Stimulated activated CD4-positive, alpha-beta T cell treated with anti-CD3 and anti-CD28 coated beads, TNF-alpha, amount 100 ng/mL, for 1 hour (primary cell): ENCODE measurements at places on chromosomes 1 and 21.

DNA sequence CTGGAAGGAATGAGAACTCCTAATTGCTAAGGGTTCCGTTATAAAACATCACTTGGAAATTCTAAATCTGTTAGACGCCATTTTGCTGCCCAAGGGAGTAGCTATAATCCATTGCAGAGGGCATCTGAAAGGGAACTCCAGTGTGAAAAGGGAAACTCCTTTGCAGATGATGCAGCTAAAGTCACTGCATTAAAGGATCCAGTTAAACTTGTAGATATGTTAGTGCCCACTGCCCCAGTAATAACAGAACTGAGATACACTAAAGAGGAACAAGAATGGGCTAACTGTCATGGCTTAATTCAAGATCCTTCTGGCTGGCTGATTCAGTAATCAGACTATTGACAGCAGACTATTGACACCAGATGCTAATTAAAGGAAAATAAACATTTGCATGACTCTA, 81.8 kb upstream of the KIAA0040 start:
- no peak for DNase-seq

- no peak for DNase-seq
Measured at GRCh38 chr21:43373362-43374227, 53.3 kb downstream of the SIK1 start.

DNA sequence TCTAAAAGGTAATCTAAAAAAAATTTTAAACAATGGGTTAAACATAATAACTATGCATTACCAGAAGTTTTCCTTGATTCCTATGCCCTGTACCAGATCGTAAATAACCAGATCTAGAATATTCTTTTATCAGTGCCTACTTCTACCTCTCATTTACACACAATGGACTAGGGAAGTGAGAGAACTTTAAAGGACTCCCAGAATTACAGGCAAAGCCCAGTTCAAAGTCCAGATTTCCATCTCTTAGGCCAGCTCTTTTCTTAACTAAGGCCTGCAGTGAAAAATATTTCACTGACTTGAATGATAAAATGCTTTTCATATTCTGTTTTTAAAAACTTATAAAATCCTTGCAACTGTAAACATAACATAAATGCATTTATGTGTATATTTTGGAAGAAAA, 32.6 kb downstream of the ESRRG start:
- no peak for DNase-seq

GRCh38 chr1:33390542-33390941, 40.4 kb downstream of the PHC2 start:
- DNase-seq: no peak

DNA sequence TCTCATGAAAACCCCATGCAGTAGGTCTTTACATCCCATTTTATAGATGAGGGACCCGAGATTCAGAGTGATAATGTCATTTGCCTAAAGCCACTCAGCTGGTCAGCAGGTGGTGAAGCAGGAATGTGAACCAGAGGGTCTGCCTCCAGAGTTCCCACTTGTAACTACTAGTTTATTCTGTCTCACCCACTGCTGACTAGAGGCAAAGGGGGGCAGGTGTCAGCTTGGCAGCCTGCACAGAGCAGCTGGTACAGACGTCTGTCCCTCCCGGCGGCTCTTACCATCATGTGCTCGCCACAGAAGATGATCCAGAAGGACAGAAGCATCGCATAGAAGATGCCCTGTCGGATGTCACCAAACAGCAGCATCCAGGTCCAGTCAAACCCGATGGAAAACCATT, 82.4 kb downstream of the WLS start:
- DNase-seq: no peak

DNA sequence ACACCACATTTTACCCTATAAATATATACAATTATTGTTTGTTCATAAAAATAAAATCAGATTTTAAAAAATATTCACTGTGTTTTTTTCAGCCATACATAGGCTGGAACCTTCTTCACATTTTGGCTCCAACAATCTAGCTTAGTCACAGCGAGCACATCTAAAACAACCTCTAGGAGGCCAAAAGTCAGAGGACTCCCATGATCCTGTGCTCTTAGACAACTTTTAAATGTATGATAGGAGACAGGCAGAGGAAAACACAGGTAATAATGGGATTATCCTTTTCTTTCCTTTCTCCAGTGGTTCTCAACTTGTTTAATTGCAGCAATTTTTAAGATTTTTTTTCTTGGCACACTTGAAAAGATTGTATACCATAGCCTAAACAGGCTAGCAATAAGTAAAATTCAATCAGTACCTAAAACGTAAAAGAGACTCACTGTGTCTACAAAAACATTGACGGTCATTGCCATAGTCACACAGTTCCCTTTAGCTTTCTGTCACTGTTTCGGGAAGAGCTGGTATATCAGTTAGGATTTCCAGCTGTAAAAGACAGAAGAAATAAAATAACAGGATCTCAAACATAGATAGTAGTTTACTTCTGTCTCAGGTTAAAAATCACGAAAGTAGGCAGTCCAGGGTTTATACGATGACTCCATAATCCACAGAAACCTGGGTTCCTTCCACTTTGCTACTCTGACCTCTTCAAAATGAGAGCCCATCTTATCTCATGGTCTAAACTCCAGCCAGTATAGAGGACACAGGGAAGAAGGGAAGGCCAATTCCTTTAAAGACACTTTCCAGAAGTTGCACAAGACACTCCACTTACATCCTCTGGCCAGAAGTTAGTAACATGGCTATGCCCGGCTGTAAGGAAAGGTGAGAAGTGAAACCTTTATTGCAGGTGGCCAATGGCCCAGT, 39.2 kb upstream of the CR1L start:
- no peak for DNase-seq

- no peak for DNase-seq
Measured at GRCh38 chr1:214957330-214958137, 125.0 kb upstream of the KCNK2 start.

- DNase-seq: no peak
Measured at GRCh38 chr1:35691080-35691479, 27.6 kb downstream of the C1orf216 start.

- no peak for DNase-seq
Measured at GRCh38 chr1:44646261-44647110, 27.8 kb downstream of the TMEM53 start.

DNA sequence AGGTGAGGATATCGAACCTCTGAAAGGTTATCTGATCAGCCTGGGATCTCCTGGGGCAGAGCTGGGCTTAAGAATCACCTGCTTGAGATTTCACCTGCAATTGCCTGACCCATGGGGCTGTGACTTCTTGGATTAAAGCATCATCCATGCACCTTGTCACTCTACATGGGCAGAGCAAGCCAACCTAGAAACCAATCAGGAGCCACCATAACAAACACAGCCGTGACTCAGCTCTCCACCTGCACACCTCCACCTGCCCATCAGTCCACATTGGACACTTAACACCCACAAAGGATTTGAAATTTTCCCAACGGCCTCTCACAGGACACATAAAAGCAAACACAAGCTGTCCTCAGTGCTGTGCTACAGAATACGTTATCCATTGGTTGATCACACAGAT, 35.1 kb upstream of the ETS2 start:
- DNase-seq: no peak

DNA sequence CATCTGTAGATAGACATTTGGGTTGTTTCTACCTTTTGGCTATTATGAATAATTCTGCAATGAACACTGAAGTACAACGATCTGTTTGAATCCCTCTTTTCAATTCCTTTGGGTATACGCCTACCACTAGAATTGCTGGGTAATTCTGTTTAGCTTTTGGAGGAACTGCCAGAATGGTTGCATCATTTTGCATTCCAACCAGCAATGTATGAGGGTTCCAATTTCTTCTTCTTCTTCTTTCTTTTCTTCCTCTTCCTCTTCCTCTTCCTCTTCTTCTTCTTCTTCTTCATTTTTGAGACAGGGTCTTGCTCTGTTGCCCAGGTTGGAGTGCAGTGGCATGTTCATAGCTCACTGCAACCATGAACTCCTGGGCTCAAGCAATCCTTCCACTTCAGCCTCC, 13.8 kb upstream of the THEM5 start:
- no peak for DNase-seq

DNA sequence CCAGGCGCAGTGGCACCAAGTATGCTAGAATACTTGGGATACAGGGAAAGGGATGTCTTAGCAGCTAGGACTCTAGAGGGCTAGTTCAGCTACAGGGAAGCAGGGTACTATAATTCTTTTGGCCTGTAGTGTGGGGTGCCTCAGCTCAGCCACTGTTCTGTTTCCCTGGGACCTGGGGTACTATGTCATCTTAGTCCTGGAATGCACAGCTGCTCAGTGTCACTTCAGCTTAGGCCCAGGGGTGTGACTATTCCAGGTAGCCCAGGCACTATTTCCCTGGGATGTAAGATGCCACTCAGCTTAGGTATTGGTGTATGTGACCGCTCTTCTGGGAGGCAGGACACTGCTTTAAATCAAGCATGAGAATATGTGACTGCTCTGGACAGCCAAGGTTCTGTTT, 34.1 kb downstream of the RGSL1 start:
- DNase-seq: no peak

GRCh38 chr1:76176000-76176399, 101.5 kb downstream of the ST6GALNAC3 start:
- no peak for DNase-seq

- DNase-seq: no peak
Measured at GRCh38 chr1:4699376-4700301, 45.2 kb downstream of the AJAP1 start.

- DNase-seq: no peak
Measured at GRCh38 chr1:174433451-174433850, 14.3 kb upstream of the GPR52 start.

DNA sequence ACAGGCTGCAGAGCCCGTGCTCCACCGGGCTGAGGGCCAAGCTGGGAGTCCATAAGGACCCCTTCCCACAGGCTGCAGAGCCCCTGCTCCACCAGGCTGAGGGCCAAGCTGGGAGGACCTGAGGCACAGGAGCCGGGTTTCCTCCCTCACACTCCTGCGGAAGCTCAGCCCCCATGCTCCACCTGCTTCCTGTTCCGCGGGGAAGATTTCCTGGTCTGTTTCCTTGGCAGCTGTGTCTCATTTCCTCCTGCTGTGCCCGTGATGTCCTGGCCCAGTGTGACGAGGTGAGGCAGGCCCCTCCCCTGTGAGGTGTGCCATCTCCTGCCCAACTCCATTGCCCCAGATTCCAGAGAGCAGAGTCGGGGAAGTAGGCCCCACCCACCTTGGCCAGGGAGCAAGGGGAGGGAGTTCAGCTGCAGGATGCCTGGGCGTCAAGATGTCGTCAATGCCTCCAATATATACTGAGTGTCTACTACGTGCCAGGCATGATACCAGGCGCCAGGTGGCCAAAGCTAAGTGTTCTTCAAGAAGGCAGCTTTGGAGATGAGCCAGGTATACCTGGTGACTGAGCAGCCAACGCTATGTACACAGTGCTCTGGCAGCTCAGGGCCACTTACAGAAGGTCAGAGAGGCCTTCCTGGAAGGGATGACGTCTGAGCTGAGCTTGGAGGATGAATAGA, 58.8 kb downstream of the NAV1 start:
- DNase-seq: no peak

- DNase-seq: peak; percentile 14
Measured at GRCh38 chr21:17454315-17455027, 58.4 kb upstream of the CXADR start.

DNA sequence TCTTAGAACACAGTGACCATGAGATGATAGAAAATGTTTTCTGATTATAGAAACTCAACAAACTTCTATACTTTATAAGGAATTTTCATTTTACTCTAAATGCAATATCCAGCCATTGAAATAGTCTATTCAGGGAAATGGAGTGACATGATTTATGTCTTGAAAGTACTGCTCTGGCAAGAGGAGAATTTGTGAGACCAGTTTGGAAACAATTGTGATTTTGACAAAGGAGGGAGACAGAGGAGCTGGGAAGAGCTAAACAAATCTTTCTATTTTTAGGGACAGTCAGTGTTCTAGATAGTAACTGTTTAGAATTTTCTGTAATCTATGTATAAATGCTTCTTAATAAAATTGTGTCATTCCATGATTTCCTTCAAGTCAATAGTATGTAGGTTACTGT, 252.3 kb downstream of the FMN2 start:
- no peak for DNase-seq

- no peak for DNase-seq
Measured at GRCh38 chr1:234592240-234592639, 17.7 kb downstream of the IRF2BP2 start.

- no peak for DNase-seq
Measured at GRCh38 chr1:29249170-29249691, 12.9 kb downstream of the PTPRU start.

DNA sequence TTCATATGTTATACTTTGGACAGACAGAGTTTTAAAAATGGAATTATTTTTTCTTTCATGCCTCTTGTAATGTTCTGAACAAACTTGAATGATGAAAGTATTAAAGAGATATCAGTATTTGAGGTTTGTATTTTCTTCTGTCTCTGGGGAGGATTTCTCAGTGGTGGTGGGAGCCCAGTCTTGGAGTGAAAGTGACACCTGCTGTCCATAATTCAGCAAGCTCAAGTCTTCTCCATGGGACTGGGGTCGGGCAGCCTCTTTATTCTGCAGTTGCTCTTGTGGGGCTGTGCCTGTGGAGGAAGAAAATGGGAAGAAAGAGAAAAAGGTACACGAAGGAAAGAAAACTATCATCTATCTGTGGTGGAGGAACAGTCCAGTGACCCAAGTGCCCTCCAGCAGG, 56.1 kb downstream of the SMYD2 start:
- DNase-seq: no peak
